NB4 (cell line): ENCODE measurements at places on chromosomes 6 and 20.

GRCh38 chr6:18405477-18406293 is 18.5 kb downstream of the RNF144B start:
- DNase-seq, result no peak

DNA sequence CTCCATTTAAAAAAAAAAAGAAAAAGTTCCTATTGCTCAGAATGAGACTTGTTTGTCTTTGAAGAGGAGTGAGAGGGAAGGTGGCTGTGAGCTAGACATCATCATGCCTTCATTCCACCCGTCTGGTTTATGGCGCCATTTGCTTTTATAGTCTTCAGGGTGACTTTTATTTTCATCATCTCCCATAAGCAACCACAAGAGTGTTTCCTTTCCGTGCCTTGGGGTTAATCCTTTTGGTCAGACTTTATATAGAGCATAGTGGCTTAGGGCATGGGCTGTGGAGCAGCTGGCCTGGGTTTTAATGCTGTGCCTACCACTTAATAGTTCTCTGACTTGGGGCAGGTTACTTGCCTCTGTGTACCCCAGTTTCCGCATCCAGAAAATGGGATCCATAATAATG is 77.8 kb downstream of the RREB1 start:
- DNase-seq, result no peak

- peak; percentile 32 for DNase-seq
These were observed 9.2 kb upstream of the DEFB110 start for GRCh38 chr6:50030777-50031562.

GRCh38 chr20:35954907-35955251 is 577 bp upstream of the SCAND1 start:
- peak; percentile 70 for DNase-seq

GRCh38 chr20:12847872-12848271 is 160.9 kb upstream of the SPTLC3 start:
- DNase-seq, result peak; percentile 31
